Pancreas (tissue), 10 donors: ENCODE measurements at places on chromosomes 3 and 15. TPM values are rescaled to one million over a fixed set of nuclear protein-coding genes. Genes with fewer than 3 reads are reported as not detected.

DNA sequence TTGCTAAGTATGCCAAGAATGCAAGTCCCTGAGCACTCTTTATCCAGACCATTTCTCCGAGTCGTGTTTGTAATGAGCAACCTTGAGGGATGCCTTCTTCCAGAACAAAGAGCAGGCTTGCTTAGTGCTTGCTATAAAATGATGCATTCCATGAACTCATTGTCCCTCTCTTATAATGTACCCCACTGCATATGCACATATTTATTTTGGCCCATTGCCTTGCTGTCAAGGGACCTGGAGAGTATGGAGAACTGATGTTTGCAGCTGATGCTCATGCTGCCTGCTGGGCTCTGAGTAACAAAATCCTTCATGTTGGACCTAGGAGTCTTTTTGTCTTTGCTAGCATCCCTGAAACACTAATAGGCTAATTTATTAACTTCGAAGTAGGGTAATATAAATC lies 97.8 kb upstream of the AADACL2 start:
- H3K4me3 ChIP-seq: no peak overlapping the region
- H3K36me3 ChIP-seq: no peaks in the 10 kb centered on the region
- H3K27ac ChIP-seq: no peak overlapping the region

- H3K27ac ChIP-seq: no peak overlapping the region
- no peaks in the 10 kb centered on the region for H3K27me3 ChIP-seq
- H3K4me1 ChIP-seq: no peaks in the 10 kb centered on the region
- no peak overlapping the region for H3K4me3 ChIP-seq
- DNase-seq: no peak
- no peaks in the 10 kb centered on the region for H3K36me3 ChIP-seq
These were observed 19.2 kb downstream of the GYG1 start for GRCh38 chr3:149010504-149010951.

- no peaks in the 10 kb centered on the region for H3K27me3 ChIP-seq
- no peak for DNase-seq
- H3K4me1 ChIP-seq: no peaks in the 10 kb centered on the region
These were observed 30.1 kb downstream of the FAIM start for GRCh38 chr3:138638641-138639040.

Gene SPINT1
- 77.9 TPM for total RNA-seq

- H3K27ac ChIP-seq: no peak overlapping the region
- DNase-seq: peak; percentile 20
- no peaks in the 10 kb centered on the region for H3K4me1 ChIP-seq
- no peaks in the 10 kb centered on the region for H3K27me3 ChIP-seq
These were observed 279.7 kb downstream of the PYDC2 start for GRCh38 chr3:191740712-191741111.

Gene MYO9A
- 9.7 TPM for total RNA-seq

Gene IQCH
- 1.1 TPM for total RNA-seq

Gene GPR62
- 0.09 TPM for total RNA-seq

- DNase-seq: no peak
- no peaks in the 10 kb centered on the region for H3K4me1 ChIP-seq
- H3K36me3 ChIP-seq: no peaks in the 10 kb centered on the region
- H3K4me3 ChIP-seq: no peak overlapping the region
- H3K27ac ChIP-seq: no peak overlapping the region
These were observed 13.4 kb upstream of the PDE8A start for GRCh38 chr15:84968301-84968700.

- no peak overlapping the region for H3K4me3 ChIP-seq
- no peaks in the 10 kb centered on the region for H3K27me3 ChIP-seq
- H3K36me3 ChIP-seq: no peaks in the 10 kb centered on the region
- H3K4me1 ChIP-seq: no peaks in the 10 kb centered on the region
- peak overlapping the region; percentile 44 for H3K27ac ChIP-seq
These were observed 38.6 kb upstream of the SFMBT1 start for GRCh38 chr3:53084310-53085001.

Gene DOCK3
- total RNA-seq: 0.37 TPM

DNA sequence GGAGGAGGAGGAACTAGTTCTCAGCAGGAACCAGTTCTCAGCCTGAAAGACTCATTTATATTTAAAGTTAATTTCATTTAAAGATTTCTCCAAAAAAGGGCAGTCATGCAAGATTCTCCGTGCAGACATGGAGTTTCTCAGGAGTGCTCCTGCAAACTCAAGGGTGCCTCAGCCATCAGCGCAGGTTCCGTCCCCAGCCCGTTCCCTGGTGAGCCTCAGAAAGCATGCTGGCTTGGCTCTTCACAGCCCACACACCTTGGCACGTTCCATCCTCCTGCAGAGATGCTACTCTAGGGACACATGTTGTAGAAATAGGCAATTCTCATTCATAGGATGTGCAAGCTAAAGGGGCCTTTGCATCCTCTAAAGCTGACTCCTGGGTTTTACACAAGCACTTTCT lies 123.0 kb downstream of the LIPC start:
- H3K27ac ChIP-seq: no peak overlapping the region
- no peaks in the 10 kb centered on the region for H3K27me3 ChIP-seq
- H3K36me3 ChIP-seq: no peaks in the 10 kb centered on the region
- H3K4me3 ChIP-seq: no peak overlapping the region

GRCh38 chr3:46853441-46854415 lies 9.5 kb downstream of the MYL3 start:
- no peaks in the 10 kb centered on the region for H3K27me3 ChIP-seq
- H3K4me3 ChIP-seq: no peak overlapping the region
- no peak overlapping the region for H3K27ac ChIP-seq
- H3K36me3 ChIP-seq: no peaks in the 10 kb centered on the region

- H3K4me3 ChIP-seq: no peak overlapping the region
- no peaks in the 10 kb centered on the region for H3K27me3 ChIP-seq
- no peaks in the 10 kb centered on the region for H3K4me1 ChIP-seq
- DNase-seq: no peak
These were observed 192.8 kb downstream of the SATB1 start for GRCh38 chr3:18232317-18232716.

DNA sequence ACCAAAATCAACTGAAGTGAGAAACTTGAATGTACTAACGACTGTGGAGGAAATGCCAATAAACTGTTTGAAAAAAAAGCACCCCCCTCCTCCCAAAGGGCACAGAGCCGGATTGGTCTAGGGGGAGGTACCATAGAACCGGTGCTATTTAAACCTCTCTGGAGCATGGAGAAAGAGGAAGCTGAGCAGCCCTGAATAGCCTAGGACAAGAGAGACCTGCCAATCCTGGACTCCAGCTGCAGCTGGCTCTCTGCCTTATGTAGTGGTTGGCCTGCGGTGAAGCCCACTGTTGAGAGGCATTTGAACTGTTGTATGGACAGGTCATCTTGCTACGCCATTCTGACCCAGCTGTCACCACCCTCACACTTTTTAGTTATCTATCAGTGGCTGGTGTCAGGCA lies 1.5 kb upstream of the SH3GL3 start:
- H3K27me3 ChIP-seq: no peaks in the 10 kb centered on the region
- no peak overlapping the region for H3K27ac ChIP-seq
- H3K4me3 ChIP-seq: no peak overlapping the region
- no peaks in the 10 kb centered on the region for H3K36me3 ChIP-seq
- no peak for DNase-seq
- H3K4me1 ChIP-seq: peaks cover 5% of the 10 kb centered on the region

Gene TMEM39A
- total RNA-seq: 19.4 TPM
